ENCODE measurements at places on chromosomes 6 and 20.

- DNase-seq, result no peak
Measured at GRCh38 chr20:25546048-25546447, 39.3 kb downstream of the NINL start.

- no peak for DNase-seq
Measured at GRCh38 chr6:68139130-68139529, 496.0 kb upstream of the ADGRB3 start.

DNA sequence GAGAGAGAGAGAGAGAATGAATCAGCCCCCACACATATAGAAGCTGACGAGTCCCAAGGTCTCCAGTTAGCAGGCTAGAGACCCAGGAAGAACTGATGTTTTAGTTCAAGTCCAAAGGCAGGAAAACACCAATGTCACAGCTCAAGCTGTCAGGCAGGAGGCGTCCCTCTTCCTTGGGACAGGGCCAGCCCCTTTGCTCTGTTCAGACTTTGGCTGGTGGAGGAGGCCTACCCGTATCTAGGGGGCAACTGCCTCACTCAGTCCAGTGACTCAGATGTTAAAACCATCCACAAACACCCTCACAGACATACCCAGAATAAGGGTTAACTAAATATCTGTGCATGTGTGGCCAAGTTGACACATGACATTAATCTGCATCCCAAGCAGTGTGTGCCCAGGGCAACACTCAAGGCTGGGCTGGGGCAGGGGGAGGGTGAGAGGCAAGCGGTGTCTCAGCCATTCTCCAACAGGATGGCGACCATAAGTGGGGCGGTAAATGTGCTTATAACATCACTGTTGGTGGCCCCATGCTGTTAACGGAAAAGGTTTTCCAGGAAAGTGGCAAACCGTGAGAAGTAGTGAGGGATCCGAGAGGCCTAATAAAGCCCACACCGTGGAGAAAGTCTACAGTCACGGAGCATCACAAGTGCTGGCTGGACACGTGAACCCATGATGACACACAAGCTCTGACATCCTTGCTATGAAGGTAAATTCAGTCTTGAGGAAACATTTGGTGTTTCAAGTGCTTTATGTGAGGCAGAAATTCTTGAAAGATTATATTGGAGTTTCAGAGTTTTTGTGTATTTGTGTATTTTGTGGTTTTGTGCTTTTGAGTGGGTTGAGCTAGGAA, 28.1 kb downstream of the RAMACL start:
- DNase-seq, result no peak

- no peak for DNase-seq
Measured at GRCh38 chr6:65627015-65627414, 80.0 kb downstream of the EYS start.

- no peak for DNase-seq
Measured at GRCh38 chr6:24547243-24547642, 52.5 kb downstream of the ALDH5A1 start.

Data from stimulated activated CD8-positive, alpha-beta memory T cell treated with anti-CD3 and anti-CD28 coated beads, Interleukin-15, amount 100 ng/mL, for 1 hour (primary cell).